Stimulated activated CD4-positive, alpha-beta T cell treated with anti-CD3 and anti-CD28 coated beads, TNF-alpha, amount 100 ng/mL, for 48 hours (primary cell): ENCODE measurements at places on chromosomes 1 and 21.

- no peak for DNase-seq
Observed at GRCh38 chr1:47713333-47713953, 275.6 kb downstream of the FOXD2 start.

- DNase-seq = no peak
Observed at GRCh38 chr1:12690156-12690555, 25.8 kb upstream of the AADACL3 start.

DNA sequence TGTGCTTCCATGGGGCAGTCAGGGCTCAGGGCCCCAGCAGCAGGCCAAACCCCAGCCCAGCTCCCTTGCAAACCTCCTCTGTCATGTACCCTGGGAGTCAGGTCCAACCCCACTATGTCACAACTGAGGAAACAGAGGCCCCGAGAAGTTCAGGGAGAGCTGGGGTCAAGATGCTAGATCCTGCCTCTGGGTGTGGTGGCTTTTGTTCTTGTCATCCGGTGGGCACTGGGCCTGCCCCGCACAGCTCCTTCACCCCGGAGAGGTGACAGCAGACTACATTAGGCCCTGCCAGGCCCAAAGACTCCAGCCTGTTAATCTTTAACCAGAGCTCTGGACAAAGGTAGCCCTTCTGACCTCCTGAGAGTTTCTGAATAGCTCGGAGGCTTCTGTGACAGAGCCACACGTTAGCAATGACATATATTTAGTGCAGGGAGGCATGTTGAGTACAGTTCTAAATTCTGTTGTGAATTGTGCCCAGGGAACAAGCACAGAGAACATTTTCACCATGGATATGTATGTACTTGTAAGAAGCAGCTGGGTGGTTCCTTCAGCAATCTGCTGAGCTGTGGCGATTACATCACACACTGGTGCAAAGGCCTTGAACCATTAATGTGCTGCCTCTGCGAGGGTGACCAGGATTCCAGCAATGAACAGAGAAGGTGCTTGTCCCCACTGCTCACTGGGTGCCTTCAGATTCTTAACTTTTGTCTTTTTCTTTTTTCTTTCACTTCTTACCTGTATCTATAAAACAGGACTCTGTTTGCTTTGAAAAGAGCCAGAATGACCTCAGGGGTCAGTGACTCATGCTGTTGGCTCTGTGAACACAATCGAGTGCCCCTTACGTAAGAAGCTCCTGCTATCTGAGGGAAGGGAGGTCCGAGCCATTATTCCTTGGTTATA lies 102.8 kb downstream of the RHOU start:
- no peak for DNase-seq

- no peak for DNase-seq
Observed at GRCh38 chr1:47793563-47793962, 203.6 kb downstream of the TRABD2B start.

DNA sequence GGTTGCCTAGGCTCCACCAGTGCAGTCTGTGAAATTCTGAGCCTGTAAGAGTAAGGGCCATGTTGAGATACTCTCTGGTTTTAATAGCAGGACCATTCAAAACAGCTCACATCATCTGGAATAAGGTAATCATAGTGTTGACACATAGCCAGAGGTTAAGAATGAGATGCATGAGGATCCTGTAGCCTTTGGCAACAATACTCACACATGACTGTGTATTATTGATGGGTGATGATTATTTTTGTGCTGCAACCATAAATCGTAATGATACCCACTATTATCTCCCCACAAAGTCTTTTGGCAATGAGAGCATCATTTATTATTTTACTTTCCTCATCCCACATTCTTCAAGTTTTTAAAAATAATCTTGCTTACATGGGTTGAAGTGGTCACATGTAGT lies 35.5 kb downstream of the KCNK2 start:
- no peak for DNase-seq

- no peak for DNase-seq
Observed at GRCh38 chr21:29271927-29272333, 26.8 kb upstream of the BACH1 start.

GRCh38 chr1:51019811-51020210 lies 49.8 kb downstream of the CDKN2C start:
- no peak for DNase-seq

DNA sequence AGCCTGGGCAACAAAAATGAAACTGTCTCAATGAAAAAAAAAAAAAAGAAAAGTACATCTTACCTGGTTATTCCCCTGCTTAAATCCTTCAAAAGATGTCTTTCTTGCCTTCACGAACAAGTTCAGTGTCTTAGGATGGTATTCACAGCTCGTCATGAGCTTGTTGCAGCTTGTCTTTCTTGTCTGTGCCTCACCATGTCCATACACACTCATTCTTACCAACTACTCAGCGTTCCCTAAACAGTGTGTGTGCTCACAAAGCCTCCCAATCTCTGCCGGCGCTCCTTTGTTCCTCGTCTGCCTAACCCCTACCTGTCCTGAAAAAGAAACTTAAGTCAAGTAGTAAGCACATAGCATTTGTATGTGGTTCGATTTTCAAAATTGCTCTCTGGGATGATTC lies 31.1 kb downstream of the UBE4B start:
- DNase-seq = no peak

DNA sequence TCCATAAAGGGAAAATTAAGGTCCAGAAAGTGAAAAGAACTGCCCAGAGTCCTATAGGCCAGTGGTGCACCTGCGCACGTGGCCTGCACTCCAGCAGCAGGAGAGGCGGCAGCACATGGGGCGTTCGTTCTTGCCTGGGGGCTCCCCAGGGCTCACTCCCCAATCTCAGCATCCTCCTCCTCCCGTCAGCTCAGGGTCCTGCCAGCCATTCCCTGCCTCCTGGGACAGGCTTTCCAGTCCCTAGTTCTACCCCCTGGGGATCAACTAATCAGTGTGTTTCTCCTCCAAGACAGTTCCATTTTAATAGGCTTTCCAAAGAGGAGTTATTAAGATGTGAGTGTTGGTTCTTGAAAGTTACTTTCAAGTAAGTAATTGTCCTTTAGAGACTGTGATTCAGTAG lies 1.2 kb upstream of the A3GALT2 start:
- no peak for DNase-seq

- no peak for DNase-seq
Observed at GRCh38 chr1:1989789-1990188, 13.8 kb downstream of the CFAP74 start.

GRCh38 chr21:15908187-15908586 lies 178.4 kb downstream of the USP25 start:
- DNase-seq = no peak

- DNase-seq = no peak
Observed at GRCh38 chr1:165352442-165353293, 3.8 kb downstream of the LMX1A start.

DNA sequence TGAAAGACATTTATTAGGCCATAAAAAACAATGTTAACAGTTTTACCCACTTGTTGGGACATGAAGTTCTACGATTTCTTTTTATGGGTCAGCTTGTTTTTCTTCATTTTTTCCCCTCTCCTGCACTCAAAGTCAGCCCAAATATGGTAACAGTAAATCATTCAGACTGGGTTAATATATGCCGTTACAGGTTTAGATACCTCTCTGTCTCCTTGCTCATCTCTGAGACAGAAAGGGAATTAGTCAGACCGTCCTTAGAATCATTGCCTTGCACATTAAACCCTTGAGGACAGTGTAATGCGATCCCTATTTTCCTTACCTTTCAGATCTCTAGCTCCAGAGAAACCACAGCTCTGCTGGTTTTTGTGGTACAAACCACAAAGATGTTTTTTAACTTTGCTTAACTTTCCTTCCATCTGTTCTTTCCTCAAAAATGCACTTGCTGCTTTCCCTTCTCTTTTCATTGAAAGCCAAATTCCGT lies 613.3 kb downstream of the PLPP3 start:
- DNase-seq = no peak

- DNase-seq = no peak
Observed at GRCh38 chr1:212614453-212615200, 6.1 kb downstream of the ATF3 start.

DNA sequence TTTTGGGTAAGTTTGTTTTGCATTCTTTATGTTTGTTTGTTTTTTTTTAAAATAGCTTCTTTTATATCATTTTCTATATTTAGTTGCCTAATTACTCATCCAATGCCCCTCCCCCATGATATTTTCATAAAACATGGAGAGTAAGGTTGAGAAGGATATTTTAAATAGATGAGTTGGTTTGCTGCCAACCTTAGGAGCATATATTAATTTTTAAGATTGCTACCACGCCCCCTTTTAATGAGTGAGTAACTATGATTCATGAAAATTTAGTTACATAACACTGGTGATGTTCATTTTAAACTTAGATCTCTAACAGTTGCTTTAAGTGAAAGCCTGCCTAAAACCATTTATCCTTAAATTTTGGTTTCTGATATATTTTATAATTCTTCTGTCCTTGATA lies 18.7 kb downstream of the TMEM50A start:
- DNase-seq = no peak
